ENCODE measurements at places on chromosomes 5 and 9. TPM values are rescaled to one million over a fixed set of nuclear protein-coding genes. Genes with fewer than 3 reads are reported as not detected.

- no peak for DNase-seq
Observed at GRCh38 chr9:6382681-6383080, 30.3 kb upstream of the UHRF2 start.

DNA sequence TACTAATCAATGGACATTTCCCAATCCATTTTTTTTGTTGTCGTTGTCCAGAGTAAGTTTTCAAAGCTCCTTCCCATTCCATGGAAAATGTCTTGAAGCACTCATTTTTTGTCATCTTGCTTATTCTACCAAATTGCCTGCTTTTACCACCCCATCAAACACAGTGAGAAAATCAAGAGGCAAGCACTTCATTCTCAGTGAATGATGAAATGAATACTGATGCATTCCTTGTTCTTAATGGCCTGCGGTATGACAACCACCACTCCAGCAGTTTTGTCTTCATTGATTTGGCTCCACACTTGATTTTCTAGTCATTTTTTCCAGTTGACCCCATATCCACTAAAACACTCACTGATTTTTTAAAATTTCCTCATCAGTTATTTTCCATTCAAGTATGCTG is 193.5 kb upstream of the ANKH start:
- DNase-seq: no peak

- DNase-seq: no peak
Observed at GRCh38 chr9:69122549-69123141, 51.4 kb upstream of the TJP2 start.

The PCDHGB2 gene
- 3.5 TPM for total RNA-seq

The OR13D1 gene
- total RNA-seq: not detected

The ROR2 gene
- 38.9 TPM for total RNA-seq

GRCh38 chr5:119322312-119322947 is 33.4 kb upstream of the TNFAIP8 start:
- no peak for DNase-seq

The SERF1A gene
- 0.39 TPM for total RNA-seq

Measured in right cardiac atrium (tissue), 5 donors.